ENCODE measurements at places on chromosomes 3 and 15.

- no peak for DNase-seq
Measured at GRCh38 chr3:121155028-121155427, 247.0 kb downstream of the STXBP5L start.

GRCh38 chr3:11307830-11308432 is 35.7 kb downstream of the ATG7 start:
- DNase-seq: no peak

- no peak for DNase-seq
Measured at GRCh38 chr3:64141476-64141875, 83.8 kb downstream of the PRICKLE2 start.

GRCh38 chr3:51191768-51192167 is 193.3 kb upstream of the MANF start:
- no peak for DNase-seq

- DNase-seq: no peak
Measured at GRCh38 chr3:194675081-194675640, 3.2 kb upstream of the LSG1 start.

Measured in kidney glomerular epithelial cell (primary cell).